ENCODE measurements at places on chromosomes 5 and 9.

DNA sequence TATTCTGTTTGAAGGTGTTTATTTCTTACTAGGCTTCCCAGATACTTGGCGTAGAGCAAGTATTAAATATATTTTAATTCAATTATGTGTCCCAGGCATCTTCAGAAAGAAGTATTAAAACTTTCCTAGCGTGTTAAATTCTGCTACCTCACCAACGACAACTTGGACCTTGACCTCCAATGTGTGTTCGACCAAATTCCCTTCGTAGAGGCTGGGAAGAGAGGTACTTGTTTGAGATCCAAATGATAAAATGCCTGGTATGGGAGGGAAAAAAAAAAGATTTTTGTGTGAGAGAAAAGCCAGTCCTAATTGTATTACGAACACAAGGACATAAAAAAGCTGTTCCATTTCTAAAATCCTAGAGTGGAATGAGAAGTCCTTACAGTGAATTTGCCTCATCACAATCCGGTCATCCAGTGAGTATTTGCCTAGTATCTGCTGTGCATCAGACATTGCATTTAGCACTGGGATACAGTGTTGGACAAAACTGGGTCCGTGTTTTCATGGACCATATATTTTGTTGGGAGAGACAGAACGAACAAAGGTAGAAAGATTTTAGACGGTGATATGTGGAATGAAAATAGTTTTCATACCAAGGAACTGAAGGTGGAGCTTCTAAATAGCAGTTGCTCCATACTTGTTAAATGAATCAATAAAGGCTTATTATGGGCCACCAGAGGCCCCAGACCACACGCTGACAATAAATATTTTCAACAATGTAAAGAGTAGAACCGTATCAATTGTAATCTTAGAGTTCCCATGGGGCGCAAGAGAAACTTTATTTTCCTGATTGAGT is 103.1 kb downstream of the KIF4B start:
- DNase-seq = no peak

DNA sequence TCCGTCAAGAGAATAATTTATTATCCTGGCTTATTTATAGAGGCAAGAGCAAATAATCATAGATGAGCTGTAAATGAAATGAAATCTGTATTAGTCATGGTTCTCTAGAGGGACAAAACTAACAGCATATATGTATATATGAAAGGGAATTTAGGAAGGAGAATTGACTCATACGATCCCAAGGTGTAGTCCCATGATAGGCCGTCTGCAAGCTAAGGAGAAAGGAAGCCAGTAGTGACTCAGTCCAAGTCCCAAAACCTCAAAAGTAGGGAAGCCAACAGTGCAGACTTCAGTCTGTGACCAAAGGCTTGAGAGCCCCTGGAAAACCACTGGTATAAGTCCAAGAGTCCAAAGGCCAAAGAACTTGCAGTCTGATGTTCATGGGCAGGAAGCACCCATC is 515.9 kb upstream of the CYLC2 start:
- DNase-seq = no peak

DNA sequence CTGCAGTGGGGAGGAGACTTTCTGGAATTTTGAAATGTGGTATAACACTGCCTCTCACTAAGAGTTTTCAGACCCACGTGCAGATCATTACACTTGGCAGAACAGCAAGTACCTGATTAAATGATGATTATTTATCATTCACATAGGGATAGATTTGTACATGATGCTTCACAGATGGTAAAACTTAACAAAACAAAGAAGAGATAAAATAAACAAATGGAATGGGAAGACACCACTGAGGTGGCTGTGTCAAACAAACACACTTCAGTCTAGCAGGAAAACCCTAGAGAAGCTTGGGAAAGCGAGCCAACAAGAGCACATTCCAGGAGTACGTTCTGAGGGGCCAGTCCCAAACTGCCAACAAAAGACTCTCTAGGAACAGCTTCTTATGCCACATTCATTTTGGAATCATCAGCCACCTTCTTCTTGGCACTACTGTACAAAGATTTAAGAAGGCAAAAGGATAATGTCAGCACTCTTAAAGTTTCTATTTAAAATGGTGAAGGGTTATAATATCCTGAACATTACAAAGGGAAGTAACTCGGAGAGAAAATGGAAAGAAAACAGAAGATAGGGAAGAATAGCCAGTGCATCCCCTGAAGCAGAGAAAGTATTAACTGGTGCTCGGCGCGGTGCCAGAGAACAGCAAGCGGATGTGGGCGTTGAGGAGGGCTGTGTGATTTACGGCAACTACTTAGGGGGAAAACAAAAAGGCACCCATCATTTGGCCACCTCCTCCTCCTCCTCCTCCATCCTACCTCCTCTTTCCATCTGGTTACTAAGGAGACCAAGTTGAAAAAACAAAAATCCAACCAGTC is 1.6 kb downstream of the MED27 start:
- DNase-seq = no peak

DNA sequence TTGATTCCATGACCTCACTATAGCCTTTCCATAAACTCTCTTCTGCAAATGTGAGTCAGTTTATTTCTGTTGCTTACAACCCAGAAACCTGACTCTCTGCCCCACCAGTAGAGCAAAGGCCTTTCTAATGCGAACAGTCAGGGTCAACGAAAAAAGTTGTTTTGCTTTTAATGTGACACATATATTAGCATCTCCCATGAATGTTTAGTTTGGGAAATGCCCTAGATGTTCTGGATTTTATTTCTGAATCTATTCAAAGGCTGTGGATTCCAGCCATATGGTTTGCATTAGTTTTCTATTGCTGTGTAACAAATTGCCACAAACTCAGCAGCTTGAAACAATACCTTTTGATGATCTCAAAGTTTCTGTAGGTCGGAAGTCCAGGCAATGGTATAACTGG is 193.5 kb downstream of the GNA14 start:
- DNase-seq = no peak

GRCh38 chr9:132669698-132670456 is at the start of gene DDX31:
Gene DDX31, minus strand, starts transcription at chr9:132669983. Its CDS starts 49 bp downstream, at chr9:132669934.
- DNase-seq = peak; percentile 37

- DNase-seq = no peak
Observed at GRCh38 chr9:86645303-86645702, 291.1 kb upstream of the TUT7 start.

GRCh38 chr5:65778126-65778525 is 56.1 kb downstream of the NLN start:
- DNase-seq = no peak

DNA sequence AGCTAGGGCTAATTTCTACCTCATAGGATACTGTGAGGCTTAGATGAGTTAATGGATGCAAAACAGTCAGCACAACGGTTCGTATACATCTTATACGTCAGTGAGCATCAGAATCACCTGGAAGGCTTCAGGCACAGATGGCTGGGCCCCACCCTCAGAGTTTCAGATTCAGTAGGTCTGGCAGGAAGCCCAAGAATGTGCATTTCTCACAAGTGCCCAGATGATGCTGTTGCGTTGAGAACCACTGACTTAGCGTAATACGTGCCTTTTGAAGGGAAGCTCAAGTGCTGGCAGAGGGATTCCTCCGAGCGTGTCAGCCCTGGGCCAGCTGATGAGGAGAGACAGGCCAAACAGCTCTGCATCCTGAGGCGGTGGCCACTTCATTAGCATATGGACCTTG is 117.1 kb upstream of the WWC1 start:
- peak; percentile 13 for DNase-seq

DNA sequence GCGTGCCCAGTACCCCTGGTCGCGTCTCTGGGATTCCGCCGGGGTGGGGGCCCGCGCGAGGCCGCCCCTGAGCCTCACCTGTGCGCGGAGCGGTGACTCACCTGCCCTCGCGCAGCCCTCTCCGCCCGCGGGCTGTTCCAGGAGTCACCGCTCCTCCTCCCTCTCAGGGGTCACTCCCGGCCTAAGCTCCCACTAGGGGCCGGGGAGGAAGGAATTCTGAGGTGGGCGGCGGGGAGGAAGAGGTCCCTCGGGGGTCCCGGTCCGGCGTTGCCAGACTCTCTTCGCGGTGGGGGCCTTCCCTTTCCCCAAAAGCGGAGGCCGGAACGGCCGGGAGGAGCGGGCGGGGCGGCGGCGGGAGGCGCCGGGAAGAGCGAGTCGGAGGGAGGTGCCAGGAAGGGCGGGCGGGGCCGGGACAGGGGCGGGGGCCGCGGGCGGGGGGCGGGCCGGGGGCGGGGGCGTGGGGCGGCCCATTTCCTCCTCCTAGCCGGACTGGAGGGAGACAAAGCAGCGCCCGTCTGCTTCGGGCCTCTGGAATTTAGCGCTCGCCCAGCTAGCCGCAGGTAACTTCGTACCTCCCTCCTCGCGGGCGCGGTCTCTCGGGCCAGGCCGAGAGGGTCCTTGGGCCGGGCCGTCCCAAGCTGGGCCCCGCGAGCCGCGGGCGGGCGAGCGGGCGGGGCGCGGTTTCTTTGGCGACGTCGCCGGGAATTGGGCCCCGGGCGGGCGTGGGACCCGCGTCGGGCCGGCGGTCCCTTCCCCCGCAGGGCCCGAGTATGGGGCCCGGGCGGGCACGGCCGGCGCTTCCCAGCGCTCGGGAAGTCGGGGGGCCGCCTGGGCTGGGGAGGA is at the start of gene CTNNA1:
TSS of gene CTNNA1 (plus strand) at position 475 of the 843 bp plus-strand sequence. CDS start 28,500 bp downstream, outside the sequence.
- DNase-seq = no peak

DNA sequence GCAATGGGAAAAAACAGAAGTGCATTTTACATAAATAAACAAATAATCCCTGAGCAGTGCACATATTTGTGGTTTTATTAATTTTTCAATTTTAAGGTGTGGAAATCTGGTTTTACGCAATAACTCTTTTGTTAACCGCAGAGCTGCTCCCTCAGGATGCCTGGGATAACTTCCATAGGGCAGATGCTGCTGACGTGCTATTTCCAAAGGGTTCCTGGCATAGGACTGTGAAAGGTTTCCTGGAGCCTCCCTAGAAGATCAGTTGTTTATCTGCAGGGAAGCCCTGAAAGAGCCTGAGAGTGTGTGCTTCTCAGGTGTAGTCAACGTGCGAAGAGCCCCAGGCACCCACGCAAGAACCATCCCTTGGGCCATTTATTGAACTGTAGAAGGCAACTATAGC is 443.5 kb downstream of the PLK2 start:
- DNase-seq = no peak

DNA sequence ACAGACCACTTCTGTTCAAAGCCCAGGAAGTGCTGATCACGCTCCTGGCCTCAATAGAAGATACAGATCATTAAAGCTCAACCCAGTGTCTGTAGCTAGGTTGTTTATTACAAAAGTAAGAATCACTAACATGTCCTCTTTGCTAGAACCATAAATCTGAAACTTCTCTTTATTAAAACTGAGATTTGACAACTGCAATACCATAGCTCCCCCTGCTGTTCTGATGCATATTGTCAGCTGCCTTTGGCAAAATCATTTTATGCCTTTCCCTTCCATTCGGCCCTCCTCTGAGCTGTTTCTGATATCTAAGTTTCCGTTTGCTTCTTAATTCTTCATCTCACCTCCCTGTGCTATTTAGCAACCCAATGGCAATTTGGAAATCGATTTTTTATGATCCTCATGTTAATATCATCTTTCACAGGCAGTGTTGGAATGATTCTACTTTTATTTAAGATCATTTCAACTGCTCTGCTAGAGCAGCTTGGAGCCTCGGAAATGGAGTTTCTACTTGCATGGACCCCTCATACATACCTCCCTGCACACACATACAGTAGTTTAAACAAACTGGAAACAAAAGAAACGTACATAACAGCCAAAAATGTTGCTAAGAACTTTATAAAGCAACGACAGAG is 998.8 kb downstream of the MAT2B start:
- DNase-seq = peak; percentile 5

DNA sequence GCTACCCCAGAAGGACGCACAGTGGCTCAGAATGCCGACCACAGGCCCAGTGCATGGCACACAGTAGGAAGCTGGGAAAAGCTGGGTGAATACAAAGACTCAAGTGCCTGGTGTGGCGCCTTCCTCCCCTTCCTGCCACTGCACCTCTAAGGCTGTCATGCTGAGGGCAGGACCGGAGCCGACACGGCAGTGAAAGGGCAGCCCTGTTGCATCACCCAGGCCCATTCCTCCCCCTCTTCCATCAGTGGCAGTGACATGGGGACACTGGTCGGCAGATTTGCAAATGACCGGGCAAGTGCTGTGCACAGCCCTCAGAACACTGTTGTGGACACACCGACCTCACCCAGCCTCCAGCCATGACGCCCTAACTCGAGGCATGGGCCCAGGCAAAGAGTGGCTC is 84.0 kb downstream of the STK10 start:
- DNase-seq = no peak

DNA sequence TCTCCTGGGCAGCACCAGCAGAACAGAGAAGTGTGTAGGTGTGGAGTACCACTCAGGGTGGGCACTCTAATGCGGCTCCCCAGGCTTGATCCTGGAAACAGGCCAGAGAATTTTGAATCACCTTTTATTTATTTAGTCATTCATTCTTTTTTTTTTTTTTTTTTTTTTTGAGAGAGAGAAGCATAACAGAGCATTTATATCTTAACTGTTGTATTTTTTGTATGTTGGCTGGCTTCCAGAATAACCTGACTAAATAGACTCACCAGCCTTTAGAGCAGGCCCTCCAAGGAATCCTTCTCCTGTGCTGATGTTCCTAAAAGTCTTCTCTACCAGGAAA is 153.4 kb downstream of the PIK3R1 start:
- no peak for DNase-seq

DNA sequence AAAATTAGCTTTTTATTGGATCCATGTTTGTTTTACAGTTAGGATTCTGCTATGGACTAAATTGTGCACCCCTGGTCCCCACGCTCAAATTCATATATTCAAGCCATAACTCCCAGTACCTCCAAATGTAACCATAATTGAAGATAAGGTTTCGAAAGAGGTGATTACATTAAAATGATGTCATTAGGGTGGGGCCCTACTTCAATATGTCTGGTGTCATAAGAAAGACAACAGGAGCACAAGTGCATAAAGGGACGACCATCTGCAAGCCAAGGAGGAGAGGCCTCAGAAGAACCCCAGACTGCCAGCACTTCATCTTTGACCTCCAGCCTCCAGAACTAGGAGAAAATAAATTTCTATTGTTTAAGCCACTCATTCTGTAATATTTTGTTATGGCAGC is 7.4 kb upstream of the HNRNPA0 start:
- DNase-seq = no peak

- no peak for DNase-seq
Observed at GRCh38 chr5:150364004-150364403, 6.5 kb downstream of the TCOF1 start.

DNA sequence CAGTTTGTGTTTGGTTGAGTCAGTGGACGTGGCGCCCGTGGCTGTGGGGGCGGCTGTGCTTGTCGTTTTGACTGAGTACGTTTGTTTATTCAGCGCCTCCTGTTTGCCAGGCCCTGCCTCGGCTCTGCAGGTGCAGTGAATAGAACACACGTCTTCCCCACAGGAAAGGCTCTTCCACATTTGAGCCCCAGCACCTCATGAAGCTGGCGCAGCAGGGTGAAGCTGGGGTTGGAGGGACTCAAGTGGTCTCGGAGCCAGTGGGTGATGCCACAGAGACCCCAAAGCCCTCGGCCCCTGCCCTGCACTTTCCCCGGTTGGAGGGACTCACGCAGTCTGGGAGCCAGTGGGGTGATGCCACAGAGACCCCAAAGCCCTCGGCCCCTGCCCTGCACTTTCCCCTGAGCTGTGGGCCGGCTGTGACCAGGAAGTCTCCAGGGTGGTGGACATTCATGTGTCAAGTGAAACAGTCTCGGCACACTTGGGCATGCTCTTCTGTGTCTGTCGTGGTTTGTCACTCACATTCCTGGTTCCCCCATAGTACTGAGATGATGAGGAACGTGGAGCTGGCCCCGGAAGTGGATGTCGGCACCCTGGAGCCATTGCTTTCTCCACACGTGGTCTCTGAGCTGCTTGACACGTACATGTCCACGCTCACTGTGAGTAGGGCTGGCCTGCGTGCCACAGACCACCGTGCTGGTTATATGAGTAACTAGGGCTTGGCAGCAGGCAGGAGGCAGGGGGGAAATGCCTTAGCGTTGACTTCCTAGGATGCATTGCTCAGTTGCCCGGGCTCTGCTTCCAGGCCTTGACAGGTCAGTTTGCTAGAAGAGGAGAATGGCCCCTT is 13.6 kb downstream of the EXOC3 start:
- DNase-seq = no peak
